ENCODE measurements at places on chromosomes 12 and 14.

DNA sequence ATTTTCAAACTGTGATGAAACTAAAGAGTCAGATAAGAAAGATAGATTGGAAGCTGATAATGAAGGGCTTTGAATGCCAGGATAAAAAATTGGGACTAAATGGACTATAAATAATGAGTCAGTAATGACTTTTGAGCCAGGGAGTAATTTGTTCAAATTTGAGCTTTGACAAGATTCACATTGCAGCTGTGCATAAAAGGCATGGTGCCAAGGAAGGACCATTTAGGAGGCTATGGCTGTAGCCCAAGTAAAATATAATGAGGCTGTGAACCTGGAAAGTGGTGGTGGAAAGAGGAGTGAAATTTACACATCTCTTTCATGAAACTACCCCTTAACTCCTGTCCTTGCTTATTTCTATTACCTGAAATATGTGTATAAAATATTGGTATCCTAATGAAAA, 218.5 kb downstream of the SLC6A15 start:
- DNase-seq = no peak

- DNase-seq = no peak
Measured at GRCh38 chr12:88969127-88969526, 383.2 kb downstream of the DUSP6 start.

DNA sequence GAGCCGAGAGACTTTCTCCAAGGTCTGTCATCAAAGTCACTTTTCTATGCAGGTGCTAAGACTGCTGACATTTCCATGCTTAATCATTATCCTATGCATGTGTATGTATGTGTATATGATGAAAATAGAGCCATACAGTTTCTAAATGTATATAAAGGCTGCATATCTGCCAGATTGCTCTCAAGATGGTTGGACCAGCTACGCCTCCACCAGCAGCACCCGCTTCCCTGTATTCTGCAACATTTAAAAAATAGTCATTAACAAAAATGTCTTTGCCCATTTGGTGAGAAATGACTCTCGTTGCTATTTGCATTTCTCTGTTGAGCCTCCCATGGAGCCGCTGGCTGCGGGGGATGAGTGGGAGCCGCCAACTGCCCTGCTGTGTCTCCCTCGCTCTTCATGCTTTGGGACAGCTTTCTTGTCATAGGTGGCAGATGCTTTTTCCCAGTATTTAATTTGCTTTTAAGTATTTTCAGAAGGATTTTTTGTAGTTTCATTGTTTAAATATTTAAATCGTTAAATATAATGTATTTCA, 54.7 kb downstream of the DYNC1H1 start:
- no peak for DNase-seq

- no peak for DNase-seq
Measured at GRCh38 chr12:19369691-19370148, 69.6 kb upstream of the AEBP2 start.

DNA sequence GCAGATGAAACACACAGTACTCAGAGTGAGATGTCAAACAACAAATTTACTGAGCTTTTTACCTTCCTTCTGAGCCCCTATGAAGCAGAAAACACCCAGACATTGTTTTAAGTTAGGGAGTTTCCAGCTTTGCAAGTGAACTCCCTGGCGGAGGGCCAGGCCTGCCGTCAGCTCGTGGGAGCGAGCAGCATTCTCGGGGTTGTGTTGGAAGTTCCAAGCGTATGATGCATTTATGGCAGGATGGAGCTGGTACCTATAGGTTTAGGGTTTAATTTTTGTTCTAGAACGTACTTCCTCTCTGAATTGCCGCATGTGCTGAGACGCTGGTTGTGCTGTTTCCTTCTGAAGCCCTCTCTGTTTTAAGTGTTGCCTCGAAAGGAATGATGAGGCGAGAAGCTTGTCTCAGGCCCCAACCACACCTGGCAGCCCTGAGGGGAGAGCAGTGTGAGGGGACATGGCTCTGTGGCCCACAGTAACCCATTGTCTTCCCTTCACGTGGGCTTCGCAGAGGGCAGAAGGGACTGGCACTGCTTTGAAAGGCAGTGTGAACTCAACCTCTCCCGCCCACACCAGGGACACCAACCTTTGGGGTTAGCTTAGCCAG, 76.6 kb downstream of the SSPN start:
- no peak for DNase-seq

DNA sequence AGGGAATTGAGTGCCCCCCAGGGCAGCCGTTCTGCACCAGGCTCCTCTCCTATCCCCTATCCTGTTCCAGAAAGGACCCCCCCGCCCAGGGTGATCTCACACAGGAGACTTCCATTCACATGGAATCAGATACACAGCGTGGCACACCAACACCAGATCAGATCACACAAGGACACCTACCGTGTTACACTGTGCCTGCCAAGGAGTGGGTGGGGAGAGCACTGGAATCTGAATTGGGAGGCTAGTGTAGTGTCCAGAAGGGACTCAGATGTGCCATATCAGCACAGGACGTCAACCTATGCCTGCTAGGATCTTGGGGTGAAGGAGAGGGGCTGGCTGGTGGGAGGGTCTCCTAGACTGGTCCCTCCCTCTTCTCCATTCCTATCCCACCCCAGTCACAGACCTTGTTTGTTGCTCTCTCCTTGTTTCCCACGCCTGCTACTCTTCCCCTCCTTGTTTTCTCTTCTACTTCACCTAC, 2.3 kb downstream of the PTMS start:
- no peak for DNase-seq

DNA sequence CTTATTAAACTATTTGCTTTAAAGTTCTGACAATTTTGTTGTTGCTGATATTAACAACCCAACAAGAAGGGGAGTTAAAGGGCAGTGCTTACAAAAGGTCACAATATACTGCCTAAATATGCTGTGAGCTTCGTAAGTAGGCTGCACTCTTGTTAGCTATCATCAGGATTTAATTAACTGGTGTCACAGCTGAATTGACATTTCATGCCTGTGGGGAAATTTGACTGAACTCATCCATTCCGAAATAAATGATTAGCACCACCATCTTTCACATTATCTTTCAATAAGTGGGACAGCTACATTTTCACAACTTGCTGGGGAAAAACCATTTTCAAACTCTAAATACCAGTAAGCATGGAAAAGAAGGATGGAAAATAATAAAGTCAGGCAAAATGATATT, 146.6 kb downstream of the PTPRO start:
- no peak for DNase-seq

GRCh38 chr12:115897729-115898128, 379.8 kb downstream of the MED13L start:
- no peak for DNase-seq

DNA sequence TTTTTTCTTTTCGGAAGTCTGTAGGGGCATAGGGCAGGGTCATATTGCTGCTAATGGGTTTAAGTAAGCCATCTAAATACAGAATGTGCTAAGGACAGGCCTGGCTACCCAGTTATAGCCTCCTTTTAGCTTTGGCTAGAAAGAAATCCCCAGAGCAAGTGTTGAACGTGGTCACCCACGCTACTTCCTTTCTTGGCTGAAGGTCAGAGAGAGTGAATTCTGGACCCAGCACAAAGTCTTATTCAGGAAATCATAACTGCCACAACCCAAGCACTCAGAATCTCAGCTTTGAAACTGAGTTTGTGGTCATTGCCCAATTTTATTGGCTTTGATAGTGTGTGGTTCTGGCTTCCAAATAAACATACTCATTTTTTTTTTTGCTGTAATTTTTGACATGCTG, 542.1 kb upstream of the ATP2B1 start:
- DNase-seq = no peak

- DNase-seq = no peak
Measured at GRCh38 chr14:88960496-88960895, 136.0 kb downstream of the TTC8 start.

GRCh38 chr14:105468621-105469241, 5.9 kb upstream of the CRIP2 start:
- no peak for DNase-seq

DNA sequence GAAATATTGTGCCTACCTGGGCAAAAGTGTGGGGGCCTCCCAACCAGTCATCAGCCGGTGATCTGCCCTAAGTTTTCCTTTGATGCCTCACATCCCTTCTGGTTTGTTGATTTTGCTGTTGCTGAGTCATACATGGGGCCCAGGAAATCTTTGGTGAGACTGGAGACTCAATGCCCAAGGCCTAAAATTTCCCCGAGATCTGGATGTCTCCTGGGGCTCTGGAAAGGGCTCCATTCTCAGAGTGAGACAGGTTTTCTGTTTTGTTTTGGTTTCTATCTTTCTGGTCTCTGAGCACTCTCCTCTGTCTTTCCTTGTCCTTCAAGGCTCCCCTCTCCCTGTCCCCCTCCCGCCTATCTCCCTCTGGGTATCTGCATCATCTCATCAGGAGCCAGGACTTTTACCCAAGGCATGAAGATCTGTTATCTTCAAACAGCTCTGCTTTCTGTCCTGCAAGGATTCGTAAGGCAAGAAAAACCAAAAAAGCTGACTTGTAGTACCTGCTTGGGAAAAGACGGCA, 152.8 kb upstream of the MAX start:
- no peak for DNase-seq

GRCh38 chr14:90641168-90641567, 175.1 kb downstream of the TTC7B start:
- DNase-seq = no peak

All from stimulated activated CD8-positive, alpha-beta memory T cell treated with anti-CD3 and anti-CD28 coated beads, Interleukin-15, amount 100 ng/mL, for 24 hours (primary cell).